Cerebellum (tissue), 4 donors: ENCODE measurements at places on chromosomes 5 and 9. TPM values are rescaled to one million over a fixed set of nuclear protein-coding genes. Genes with fewer than 3 reads are reported as not detected.

DNA sequence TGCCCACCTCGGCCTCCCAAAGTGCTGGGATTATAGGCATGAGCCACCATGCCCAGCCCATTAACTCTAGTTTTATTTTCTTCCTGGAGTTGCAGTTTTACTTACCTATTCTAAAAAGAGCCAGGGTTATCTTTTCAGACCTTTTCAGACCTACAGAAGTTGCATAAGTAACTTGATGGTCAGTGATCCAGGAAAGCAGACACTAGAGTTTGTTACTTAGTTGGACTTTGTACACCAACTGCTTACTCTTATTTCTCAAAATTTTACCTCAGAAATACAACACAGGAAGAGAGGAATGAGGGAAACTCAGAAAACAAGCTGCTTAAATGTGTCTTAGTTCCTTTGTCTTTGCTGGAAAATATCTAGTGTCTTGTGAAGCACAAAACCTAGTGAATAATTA, 25.4 kb downstream of the RAD23B start:
- no peak for DNase-seq

GRCh38 chr5:75720882-75721281, 3.6 kb upstream of the POC5 start:
- DNase-seq: no peak

DNA sequence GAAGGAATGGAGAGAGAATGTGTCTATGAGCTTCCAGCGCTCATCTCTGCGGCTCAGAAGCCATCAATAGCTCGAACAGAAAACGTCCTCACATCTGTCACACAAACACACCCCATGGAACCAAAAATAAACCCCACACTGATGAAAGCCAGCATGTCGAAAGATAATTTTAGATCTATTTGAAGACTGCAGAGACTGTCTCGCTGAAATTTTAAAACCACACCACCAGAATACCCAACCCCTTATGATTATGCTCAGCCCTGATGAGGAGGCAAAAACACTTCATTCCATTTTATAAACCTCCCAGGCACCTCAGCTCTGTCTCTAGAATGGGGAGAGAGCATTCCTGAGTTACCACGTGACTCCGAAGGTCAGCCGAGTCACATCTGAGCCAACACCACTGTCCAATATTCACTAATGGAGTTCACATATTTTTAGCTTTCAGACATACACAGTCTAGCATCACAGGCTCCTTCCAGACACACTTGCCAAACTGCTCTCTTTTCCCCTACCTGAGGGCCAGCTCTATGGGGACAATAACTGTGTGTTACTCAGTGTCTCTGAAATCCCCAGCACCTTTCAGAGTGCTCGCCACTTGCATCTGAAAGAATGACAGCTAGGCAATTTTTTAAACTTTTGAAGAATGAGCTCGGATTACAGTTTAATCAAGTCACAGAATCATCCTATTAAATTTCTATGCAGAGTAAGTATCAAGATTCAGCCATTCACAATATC, 63.2 kb downstream of the SERINC5 start:
- DNase-seq: no peak

PCDHGB4 gene
- 25.1 TPM for total RNA-seq

RASGRF2 gene
- 3.7 TPM for total RNA-seq

GRCh38 chr5:95915999-95916686, 45.5 kb downstream of the ELL2 start:
- DNase-seq: no peak

LHX6 gene
- 1.5 TPM for total RNA-seq

SLC6A18 gene
- total RNA-seq: not detected

GRCh38 chr9:93098236-93098946, 2.4 kb downstream of the CARD19 start:
- peak; percentile 85 for DNase-seq

C9orf153 gene
- 1.6 TPM for total RNA-seq

- DNase-seq: no peak
These were observed 192.4 kb downstream of the MAST4 start for GRCh38 chr5:66788556-66788955.

DNA sequence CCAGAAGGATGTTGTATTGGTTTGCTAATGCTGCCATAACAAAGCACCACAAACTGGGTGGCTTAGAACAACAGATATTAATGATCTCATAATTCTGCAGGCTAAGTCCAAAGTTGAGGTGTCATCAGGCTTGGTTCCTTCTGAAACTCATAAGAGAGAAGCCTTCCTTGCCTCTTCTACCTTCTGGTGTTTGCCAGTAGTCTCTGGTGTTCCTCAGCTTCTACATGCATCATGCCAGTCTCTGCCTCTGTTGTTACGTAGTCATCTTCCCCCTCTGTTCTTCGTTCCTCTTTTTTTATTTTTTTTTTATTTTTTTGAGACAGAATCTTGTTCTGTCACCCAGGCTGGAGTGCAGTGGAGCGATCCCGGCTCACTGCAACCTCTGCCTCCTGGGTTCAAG, 61.8 kb downstream of the LRRC70 start:
- DNase-seq: no peak

DNA sequence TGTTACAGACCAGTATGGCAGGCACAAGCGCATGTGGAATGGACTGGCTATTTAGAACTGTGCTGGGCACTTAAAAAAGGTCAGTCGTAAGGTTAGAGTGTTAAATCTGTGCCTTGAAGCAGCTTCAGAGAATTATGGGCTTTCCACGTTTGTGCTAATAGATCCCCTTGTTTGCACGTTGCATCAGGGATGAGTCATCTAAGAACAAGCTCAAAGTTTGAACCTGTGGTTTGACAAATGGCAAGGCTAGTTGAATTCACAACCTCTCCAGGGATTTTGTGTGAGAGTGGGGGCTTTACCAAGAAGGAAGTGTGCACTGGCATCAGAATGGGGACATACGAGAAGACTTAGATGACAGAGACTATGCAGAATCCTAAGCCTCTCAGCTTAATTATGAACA, 249.6 kb downstream of the IRX1 start:
- DNase-seq: no peak

DNA sequence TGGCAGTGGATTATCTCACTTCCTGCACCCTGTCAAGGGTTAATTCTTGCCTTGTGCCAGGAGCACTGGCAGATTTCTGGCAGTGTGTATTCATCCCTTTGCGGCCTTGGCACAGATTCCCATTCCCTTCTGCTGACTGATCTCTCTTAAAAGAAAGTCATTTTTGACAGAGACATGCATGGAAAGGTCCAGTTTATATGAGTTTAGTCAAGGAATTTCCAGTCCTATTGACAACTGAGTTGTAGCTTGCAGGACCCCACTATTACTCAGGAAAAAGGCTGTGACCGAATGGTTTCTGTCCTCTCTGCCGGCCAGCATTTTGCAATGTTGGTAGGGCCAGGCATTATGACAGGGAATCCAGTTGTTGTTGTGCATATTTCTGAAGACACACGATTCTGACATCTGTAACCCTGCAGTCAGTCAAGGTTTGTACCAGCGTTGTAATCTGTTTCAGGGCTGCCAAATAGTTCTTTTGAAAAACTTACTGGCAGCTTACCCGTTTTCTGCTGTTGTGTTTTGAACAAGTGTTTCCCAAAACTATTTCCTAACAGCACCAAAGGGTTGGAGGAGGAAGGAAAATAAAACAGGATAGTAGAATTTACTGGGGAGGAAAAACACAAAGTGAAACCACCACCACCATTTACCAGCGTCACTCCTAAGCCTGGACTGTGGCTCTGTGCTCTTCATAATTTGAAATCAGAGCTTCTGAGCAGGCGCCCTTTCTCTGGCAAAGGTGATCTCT, 243.4 kb upstream of the KLF4 start:
- DNase-seq: peak; percentile 57

- no peak for DNase-seq
These were observed 348.9 kb upstream of the RFX3 start for GRCh38 chr9:3874449-3875360.

- no peak for DNase-seq
These were observed 6.7 kb upstream of the GPBP1 start for GRCh38 chr5:57167201-57167600.

GRCh38 chr5:131684595-131684994, 49.6 kb upstream of the RAPGEF6 start:
- DNase-seq: no peak

DNA sequence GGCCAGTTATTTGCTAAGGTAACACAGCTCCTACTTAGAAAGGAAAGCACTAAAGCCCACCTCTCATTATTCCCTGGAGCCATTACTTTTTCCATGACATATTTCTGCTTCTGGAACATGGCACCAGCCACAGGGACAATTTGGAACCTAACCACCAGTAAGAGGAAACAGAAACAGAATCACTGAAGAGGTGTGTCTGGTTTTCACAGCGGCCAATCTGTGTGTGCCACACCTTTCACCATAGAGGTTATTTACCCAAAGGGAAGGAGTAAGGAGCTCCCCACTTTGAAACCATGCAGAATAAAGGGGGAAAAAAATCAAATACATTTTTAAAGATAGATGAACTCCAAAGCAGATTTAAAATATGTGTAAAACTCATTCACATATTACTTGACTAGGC, 21.1 kb downstream of the PRUNE2 start:
- no peak for DNase-seq

IL13 gene
- not detected for total RNA-seq

TPM2 gene
- 10.6 TPM for total RNA-seq

- DNase-seq: no peak
These were observed 101.3 kb downstream of the NNT start for GRCh38 chr5:43704243-43704642.

DNA sequence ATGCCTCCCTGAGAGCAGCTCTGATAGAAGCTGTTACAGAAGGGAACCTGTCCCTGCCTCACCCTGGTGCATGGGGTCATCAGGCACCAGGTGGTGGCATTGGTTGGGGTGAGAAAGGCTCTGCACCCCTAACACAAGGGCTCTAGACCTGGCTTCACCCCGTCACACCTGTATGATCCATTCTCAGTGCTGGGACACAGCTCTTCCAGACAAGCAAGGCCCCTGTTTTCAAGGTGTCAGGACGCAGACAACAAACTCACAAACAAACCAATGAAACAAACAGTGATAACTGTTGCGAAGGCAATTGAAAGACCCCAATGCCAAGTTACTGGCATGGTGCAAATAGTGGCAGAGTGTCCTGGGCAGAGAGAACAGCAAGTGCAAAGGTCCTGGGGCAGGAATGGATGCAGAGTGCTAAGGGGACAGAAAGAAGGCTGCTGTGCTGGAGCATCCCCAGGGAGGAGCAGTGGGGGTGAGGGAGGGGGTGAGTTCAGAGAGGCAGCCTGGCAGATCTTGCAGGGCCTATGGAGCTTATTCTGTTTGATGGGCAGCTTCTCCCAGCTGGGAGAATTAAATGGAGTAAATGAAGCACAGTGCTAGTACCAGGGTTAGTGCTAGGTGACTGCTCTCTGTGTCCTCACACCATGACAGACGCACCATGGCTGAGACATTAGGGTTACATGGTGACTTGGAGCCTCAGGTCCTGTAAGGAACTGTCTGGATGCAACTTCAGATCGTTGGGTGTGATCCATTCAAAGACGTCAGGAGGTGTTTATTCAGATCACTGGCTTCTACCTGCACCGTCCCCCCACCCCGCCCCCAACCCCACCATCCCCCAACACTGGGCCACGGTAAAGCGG, 67.9 kb upstream of the UNC5A start:
- no peak for DNase-seq

DNA sequence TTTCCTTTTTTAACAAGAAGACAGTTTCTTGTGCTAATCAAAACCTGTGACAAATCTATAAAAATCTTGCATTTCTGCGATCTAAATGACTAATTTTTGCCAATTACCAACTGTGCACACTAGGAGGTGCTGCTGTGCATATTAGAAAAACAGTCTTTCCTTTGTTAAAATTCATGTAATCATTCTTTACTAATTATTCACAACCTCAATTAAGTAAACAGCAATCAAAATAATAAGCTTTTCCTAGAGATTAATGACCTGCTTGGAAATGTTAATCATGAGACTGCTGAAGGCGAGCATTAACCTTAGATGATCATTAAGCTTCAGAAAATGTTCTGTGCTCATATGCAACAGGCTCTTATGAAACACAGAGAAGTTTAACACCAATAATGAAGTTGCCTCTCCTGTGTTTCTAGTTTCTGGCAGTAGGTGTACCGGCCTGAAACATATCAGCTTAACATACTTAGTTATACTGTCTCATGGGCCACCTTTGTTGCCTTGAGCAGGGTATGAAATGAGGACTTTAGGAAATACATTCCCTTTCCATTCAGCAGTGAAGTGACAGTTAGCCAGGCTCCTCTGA, 17.7 kb downstream of the RFESD start:
- peak; percentile 37 for DNase-seq

DNA sequence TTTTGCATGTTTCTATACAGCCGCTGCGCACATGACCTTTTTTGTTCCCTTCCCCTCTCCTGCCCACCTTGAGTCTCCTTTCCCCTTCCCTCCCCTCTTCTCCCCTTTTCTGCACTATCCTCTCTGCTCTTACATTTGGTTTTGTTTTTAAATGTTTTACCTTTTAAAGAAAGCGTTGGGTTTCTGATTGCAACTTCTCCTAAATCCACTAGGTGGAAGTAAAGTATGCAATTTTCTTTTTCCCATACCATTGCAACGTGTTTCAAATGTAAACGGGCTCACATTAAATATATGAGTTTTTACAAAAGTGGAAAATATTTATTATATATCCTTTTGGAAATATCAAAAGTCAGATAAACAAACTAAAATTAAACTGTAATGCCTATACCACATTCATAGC, 500.9 kb downstream of the DIRAS2 start:
- peak; percentile 26 for DNase-seq

ANXA6 gene
- 80.7 TPM for total RNA-seq

DNA sequence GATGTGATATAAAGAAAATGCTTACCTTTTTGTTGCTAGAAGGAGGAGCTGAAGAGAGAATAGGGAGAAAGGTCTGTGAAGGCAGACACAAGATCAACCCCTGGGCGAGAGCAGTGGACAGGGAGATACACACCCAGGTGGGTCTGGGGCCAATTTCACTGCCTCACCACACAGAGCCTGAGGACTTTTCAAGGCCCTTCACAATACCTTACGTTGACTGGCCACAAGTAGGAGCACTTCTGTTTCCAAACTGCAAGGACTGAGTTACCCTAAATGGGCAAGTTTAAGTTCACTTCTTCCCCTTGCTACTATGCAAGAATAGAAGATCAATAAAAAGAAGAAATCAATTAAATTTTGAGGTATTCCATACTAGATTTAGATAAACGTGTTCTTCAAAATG, 174.5 kb upstream of the SLC12A2 start:
- peak; percentile 9 for DNase-seq

DNA sequence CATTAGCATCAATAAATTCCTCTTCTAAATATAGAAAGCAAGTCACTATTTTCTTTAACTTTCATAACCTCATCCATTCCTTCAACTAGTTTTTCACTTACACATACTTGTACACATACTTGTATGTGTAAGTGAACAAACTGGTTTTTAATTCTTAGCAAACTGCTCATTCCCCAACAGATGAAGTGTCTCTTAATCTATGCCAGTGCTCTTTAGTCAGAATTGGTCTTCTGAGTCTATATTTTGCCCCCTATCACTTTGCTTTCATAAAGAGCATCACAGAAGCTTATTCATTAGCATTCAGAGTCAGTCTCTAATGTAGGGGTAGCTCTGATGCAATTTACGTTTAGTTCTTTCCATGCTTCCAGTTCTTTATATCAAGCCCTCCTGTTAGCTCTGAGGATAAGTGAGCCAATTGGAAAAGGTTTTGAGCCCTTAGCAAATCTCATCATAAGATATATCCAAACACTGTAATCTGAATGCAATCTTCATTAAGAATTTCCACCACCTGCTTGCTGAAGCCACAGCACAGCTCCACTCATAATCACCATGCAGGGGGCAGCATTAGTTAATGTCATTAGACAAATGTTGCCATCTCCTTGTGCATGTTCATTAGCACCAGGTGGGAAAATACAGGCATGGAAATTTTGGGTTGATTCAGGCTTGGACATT, 178.5 kb upstream of the SLC24A2 start:
- no peak for DNase-seq
